GOT3 (cell line): ENCODE measurements at places on chromosomes 6 and 20.

DNA sequence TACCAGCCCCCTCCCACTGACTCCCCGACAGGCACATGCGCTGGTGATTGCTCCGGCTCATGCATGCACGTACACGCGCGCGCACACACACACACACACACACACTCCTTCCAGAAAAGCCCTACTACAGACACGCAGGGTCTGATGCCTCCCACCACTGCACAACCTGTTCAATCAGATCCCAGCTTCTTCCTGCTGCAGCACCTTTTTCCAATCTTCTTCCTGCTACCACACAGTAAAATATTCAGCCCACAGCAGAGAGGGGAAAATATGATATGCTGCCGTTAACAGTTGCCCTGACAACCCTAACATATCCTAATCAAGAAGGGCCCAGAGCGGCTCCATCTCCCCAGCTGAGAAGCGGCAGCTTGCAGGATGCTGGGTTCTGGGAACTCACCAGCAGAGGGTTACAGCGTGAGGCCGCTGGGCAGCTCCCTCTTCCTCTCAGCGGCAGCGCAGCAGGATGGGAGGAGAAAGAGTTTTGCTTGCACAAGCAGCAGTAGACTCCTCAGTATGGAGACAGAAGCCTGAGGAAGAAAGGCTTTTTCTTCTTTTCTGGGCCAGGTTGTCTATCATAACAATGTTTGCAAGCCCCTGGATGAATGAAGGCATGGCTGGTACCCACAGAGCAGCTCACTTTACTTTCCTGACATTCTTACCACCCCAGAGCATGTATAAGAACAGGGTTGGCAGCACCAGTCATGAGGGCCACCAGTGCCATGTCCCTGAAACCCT lies 23.9 kb downstream of the MAP7 start:
- DNase-seq, result no peak

DNA sequence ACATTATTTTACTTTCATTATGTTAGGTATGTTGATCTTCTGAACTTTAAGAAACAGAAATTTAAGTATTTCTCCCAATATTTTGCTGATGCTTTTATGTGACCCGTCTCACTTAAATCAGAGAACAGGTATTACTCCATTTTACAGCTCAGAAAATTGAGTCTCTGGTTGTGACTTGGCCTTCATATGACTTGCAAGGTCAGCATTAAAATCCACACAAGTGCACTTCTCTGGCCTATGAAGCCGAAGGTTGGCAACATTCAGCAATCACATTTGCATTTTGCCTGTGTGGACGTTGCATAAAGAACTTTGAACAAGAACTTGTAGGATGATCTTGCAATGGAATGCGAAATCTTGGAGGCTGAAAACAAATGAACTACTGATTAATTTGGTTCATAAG lies 10.1 kb upstream of the MYLIP start:
- no peak for DNase-seq

DNA sequence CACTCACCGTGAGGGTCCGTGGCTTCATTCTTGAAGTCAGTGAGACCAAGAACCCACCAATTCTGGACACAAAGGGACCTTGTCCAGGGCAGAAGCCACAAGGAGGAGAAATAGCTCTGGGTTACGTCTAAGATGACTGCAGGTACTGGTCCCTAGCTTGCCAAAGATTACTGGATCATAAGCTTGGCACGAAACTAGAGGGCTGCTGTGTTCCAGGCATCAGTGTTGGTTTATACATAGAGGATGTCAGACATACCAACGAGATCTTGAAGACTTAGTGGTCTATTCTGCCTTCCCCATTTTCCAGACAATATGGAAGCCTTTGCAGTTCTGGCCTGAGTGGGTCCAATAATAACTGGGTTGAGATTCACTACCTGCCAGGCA lies 175.7 kb downstream of the TBX18 start:
- no peak for DNase-seq

DNA sequence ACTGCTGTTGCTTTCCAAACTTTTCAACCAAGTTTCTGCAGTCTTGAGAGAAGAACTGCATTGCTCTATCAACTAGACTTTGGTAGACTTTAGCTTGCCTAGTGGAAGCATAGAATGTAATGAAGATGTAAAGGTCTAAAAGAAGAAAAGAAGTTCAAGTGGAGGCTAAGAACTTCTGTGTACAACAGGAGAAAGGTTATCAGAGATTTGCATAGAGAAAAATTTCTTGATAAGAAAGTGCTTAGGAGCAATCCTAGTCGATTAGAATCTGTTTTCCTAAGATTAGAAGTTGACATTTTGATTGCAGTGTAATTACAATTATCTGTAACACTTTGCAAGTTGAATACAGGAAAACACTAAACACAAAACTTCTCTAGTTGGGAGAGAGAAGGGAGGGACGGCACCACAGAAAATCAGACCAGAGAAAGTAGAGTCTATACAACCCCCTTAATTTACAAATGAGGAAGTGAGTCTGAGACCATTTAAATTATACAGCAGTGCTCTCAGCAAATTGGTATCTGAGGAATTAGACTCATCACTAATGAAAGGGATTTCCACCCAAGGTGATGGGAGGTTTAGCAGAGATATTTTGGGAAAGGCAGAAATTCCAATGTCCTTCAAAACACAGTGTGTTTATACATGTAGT lies 194.3 kb upstream of the MARCKS start:
- no peak for DNase-seq
